ENCODE measurements at places on chromosomes 6 and 20. TPM values are rescaled to one million over a fixed set of nuclear protein-coding genes. Genes with fewer than 3 reads are reported as not detected.
A peak's percentile ranks its signal among the peaks of the same experiment; 100 is the strongest.

Gene LY6G6F
- total RNA-seq, result not detected

Gene CST7
- 0.38 TPM for total RNA-seq

Gene FAM217A
- not detected for total RNA-seq

Gene MUCL3
- not detected for total RNA-seq

Gene PLCB4
- 0.23 TPM for total RNA-seq

Gene ADNP
- 21.1 TPM for total RNA-seq

Gene FOXQ1
- total RNA-seq, result 0.35 TPM

Gene CGA
- 0.25 TPM for total RNA-seq

Gene NFATC2
- 4.6 TPM for total RNA-seq

- no peak for DNase-seq
These were observed 50.7 kb upstream of the BHLHE23 start for GRCh38 chr20:63057171-63058117.

DNA sequence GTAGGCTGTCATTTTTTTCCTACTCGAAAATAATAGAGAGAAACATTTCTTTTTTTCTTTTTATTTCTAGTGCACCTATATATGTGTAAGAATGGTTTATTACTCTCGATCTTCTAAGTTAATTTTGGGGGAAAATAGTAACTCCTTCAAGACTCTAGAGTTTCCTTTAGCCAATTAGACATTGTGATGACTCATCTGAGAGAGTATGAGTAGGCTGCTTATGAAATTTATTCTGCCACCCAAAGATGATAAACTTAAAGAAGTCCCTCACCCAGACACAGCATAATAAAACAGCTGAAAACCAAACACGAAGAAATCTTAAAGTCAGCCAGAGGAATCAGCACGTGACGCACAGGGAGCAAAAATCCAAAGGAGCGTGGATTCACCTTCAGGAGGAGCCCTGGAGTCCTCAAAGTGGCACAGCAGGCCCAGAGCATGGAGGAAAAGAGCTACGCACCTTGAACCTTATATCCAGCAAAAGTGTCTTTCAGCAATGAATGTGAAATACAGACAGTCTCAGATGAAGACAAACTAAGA is 81.9 kb downstream of the ERMARD start:
- no peak for DNase-seq

DNA sequence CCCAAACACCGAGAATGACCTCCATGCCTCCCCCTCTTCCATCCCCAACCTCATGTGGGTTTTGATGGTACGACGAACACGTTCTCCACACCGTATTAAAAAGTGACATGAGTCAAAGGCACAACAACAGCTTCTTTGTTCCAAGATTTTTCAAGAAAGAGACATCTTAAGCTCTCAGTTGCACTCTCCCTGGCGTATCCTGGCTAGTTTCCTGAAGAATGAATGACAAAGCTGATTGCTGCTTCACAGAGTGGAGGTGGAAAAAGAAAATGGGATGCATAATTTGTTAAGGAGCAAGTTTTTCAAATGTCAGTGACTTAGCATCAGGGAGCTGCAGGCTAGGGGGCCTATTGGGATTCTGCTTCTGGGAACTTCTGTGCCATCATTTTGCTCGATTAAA is 95.5 kb downstream of the STK35 start:
- DNase-seq, result no peak

DNA sequence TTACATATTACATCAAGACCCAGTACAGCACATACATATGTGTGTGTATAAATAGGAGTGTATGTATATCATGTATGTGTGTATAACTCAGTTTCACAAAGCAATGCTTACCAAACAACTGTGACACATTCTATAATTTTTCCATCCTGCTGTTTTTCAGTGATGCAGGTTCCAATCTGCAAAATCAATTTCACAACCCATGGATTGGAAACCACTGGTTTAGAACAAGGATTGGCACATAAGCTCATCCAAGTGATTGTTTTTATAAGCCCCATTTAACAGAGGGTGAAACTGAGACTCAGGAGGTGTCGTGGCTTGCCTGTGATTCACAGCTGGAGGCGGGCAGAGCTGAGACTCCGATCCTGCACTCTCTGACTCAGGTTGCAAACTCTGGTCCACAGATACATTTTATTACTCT is 158.2 kb downstream of the ZMYND8 start:
- DNase-seq, result no peak

GRCh38 chr20:24502661-24503060 is 33.2 kb downstream of the SYNDIG1 start:
- no peak for DNase-seq

GRCh38 chr6:107598091-107598490 is 108.2 kb downstream of the SOBP start:
- no peak for DNase-seq

DNA sequence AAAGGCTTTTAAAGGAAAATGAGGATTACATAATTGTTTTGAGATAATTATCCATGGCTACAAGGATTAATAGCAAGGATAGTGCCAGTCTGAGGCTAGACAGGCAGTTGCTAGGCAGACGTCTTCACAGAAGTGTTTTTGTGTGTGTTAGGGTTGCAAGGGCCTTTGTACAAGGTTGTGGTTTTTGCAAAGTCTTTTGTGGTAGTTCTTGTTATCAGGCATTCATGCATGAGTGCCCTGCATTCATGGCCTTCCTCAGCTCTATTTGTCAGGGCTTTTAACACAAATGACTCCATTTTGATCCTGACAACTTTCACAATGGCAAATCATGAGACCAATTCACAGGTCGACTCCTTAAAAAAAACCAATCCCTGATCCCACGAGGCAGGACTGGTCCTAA is 68.1 kb upstream of the TXNDC5 start:
- DNase-seq, result no peak

- no peak for DNase-seq
These were observed 184.0 kb downstream of the PDE7B start for GRCh38 chr6:136035378-136036070.

GRCh38 chr6:97654674-97655073 is 371.7 kb upstream of the MMS22L start:
- no peak for DNase-seq

DNA sequence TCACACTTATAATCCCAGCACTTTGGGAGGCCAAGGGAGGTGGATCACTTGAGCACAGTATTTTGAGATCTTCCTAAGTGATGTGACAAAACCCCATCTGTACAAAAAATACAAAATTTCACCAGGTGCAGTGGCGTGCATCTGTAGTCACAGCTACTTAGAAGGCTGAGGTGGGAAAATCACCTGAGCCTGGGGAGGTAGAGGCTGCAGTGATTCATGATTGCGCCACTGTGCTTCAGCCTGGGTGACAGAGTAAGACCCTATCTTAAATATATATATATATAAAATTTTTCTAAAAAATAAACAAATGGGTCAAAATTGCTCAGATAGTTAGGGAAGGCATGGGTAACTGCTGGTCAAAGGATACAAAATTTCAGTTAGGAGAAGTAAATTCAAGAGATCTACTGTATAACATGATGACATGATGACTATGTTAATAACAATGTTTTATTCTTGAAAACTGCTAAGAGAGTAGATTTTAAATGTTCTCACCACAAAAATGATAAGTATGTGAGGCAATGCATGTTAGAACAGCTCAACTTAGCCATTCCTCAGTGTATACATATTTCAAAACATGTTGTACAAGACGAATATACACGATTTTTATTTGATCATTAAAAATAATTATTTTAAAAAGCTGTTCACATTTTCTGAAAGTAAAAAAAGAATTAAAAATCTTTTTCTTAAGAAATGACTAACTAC is 24.4 kb downstream of the TBC1D32 start:
- no peak for DNase-seq

- DNase-seq, result no peak
These were observed at the start of gene RBBP8NL for GRCh38 chr20:62427172-62428001. TSS of gene RBBP8NL (minus strand) at chr20:62427539. CDS start at chr20:62419647, 7,892 bp downstream.

DNA sequence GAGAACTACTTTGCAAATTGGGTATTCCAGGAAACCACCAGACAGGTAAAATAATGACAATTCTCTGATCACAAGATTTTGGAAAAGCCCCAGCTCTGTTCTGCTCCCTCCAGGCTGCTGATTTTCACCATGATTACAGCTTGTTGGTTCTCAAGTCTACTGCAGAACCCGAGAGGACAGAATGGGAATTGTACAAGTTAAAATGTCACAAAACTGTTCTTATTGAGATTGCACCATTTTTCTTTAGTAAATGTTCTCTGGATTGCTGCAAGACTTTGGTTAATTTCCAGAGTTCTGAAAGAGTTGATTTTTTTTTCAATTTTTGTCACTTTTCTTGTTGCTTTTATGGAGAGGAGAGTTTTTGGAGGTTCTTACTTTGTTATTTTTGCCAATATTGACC is 27.1 kb upstream of the HLA-DOA start:
- no peak for DNase-seq

DNA sequence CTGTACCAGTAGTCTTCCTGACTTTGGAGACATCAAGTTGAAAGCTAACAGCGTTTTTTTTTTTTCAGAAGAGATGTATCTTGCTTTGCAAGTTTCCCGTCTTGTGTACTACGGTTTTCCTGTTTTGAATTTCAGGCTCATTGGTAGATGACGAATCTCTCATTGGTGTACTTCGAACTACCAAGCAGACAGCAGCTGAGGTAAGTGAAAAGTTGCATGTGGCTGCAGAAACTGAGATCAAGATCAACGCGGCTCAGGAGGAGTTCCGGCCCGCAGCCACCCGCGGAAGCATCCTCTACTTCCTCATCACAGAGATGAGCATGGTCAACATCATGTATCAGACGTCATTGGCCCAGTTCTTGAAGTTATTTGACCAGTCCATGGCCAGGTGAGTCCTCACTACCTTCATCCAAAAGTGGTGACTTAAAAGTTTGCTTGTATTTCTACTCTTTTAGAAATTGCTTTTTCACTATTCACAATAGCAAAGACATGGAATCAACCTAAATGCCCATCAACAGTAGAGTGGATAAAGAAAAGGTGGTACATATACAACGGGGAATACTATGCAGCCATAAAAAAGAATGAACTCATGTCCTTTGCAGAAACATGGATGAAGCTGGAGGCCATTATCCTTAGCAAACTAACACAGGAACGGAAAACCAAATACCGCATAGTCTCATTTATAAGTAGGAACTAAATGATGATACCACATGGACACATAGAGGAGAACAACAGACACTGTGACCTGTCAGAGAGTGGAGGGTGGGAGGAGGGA is 110.6 kb upstream of the GLP1R start:
- no peak for DNase-seq

DNA sequence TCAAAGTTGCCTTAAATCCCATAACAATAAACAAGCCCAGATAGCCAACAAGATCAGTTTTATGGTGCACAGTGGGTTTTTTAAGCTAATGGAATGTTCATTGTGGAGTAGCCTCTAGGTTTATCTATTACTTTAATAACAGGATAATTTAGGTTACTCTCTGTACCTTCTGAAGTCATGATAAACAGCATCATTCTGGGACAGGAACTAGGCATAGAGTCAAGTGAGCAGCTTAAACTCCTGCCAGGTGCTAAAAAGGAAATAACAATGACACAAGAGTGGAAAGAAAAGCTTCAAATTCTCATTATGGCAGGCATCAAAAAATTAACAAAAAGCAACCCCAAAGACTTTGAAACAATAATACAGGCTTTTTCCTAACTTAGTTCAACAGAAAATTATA is 228.8 kb downstream of the HACE1 start:
- DNase-seq, result no peak

DNA sequence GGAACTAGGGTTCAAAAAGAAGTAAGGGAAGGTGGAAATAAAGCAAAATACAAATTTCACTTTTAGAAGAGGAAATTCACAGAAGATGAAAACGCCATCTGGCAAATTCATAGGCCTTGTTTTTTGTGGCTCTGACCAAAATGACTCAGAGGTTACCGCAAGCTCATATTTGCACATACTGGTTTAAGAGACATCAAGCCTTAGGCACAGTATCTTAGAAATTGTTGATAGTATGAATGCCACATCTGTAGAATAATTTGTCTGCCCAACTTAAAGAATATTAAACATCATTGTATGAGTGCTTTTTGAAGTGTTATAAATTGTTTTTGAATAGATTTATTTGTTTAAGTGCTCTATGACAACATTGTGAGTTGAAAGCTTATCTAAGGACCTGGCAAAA is 10.6 kb downstream of the TAAR1 start:
- no peak for DNase-seq

DNA sequence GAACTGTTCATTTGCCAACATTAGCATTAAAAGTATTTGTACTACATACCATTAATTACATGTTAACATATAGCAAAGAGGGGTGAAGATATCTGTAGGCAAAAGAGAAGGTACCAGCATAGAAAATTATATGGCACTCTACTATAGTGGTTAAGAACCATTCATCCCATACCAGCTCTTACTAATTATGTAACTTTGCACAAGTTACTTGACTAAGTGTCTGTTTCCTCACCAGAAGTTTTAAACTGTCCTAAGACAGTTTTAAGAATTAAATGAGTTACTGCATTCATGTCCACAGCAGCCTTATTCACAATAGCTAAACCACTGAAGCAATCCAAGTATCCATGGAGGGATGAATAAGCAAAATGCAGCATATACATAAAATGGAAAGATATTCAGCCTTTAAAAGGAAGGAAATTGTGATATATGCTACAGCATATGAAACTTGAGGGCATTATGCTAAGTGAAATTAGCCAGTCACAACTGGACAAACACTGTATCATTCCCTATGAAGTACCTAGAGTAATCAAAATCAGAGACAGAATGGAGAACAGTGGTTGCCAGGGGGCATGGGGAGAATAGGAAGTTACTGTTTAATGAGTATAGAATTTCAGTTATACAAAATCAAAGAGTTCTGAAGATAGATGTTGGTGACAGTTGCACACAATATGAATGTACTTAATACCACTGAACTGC is 98.9 kb downstream of the RNGTT start:
- DNase-seq, result no peak

- DNase-seq, result no peak
These were observed 25.9 kb upstream of the ROS1 start for GRCh38 chr6:117451671-117452070.

DNA sequence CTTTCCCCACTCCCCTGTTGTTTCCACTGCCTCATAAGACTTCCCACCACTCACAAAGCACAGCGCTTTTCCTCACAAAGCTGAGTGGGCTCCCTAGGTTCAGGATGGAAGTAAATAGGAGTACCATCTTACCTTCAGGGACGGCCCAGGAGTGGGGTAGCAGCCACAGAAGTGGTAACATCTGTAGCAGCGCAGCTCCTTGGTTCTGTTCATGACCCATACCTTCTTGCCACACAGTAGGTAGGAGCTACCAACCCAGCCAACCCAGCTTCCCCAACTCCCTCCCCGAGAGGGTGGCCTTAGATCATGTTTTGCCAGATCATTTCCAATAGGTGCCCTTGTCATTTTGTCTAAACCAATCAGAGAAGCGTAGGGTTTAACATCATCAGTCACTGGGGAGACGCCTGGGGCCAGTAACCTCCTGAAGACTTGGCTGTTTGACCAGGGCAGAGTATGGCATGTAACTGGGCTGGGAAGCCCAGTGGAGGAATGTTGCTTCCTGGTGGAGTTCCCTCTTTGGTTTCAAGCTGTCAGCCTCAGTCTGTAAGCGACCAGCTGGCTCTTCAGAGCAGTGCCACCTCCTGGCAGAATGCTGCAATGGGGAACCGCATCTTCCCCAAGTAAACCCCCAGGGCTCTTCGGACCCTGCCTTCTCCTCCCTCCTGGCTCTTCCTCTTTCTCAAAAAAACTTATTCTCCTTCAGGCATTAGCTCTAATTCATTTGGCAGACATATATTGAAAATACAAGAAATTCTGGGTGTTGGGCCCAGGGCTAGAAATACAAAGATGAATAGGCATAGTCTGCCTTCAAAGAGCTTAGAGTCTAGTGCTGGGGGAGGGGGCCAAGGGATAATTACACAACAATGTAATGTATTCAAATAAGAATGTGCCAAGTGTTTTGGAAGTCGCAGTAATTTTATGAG is at the start of gene HLA-DMA:
HLA-DMA (minus strand) TSS at position 281 of the 923 bp plus-strand sequence; CDS start at position 220, 61 bp downstream.
- peak; percentile 82 for DNase-seq

GRCh38 chr6:41065550-41066026 is 6.6 kb downstream of the OARD1 start:
- DNase-seq, result no peak
